Activated T-helper 2 cell treated with anti-CD3 and anti-CD28 coated beads, Interferon-gamma antibody, Interleukin-2, Interleukin-4, amounts not matched to agents 10 μg/mL and 5 μg/mL and 100 μg/mL, durations not matched to agents 14 hours and 24 hours and 36 hours (primary cell): ENCODE measurements at places on chromosomes 13 and 19.

DNA sequence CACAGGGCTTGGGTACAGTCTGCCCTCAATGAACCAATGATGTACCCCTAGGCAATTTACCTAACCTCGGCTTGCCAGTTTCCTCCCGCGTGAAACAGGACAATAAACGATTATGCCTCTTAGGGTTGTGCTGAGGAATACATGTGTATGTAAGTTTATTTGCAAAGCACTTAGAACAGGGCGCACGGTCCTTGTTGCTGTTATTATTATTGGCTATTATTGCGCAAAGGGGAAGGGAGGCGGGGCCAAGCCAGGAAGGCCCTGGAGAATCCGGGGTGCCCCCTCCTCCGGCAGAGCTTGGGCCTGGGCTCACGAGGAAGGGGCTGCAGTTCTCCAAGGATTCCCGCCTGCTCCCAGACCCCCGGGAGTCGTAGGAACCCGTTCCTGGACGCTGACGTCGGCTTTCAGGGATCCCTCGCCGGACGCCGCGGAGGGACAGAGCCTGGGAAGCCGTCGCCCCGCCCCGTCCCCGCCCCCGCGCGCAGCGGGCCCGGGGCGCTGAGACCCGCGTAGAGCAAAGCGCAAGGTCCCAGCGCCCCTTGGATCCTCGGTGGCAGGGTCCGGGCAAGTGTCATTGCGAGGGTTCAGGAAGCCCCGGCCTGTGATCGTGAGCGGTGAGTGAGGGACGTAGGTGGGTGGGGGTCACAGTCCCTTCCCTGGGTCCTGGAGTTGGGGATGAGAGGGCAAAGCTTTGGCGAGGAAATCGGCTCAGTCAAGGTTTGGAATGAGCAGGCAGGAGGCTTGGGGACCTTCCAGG lies at the start of gene TMEM91:
Gene TMEM91 (plus strand): TSS at position 293 of the 757 bp plus-strand sequence. CDS start 1,777 bp downstream, outside the sequence.
- DNase-seq, result no peak

GRCh38 chr13:111288276-111288675 lies 32.2 kb upstream of the TEX29 start:
- DNase-seq, result no peak

GRCh38 chr13:24119626-24120508 lies 40.7 kb upstream of the SPATA13 start:
- DNase-seq, result no peak

- no peak for DNase-seq
Measured at GRCh38 chr19:37413313-37414084, 42.6 kb downstream of the ZNF527 start.

GRCh38 chr19:48544856-48545750 lies 6.9 kb upstream of the SULT2B1 start:
- no peak for DNase-seq

- DNase-seq, result no peak
Measured at GRCh38 chr19:45764475-45764874, 4.6 kb downstream of the SIX5 start.

- no peak for DNase-seq
Measured at GRCh38 chr13:112251930-112252585, 124.1 kb upstream of the SPACA7 start.

- peak; percentile 85 for DNase-seq
Measured at GRCh38 chr19:16566161-16566560, 6.1 kb downstream of the SLC35E1 start.

GRCh38 chr13:32783067-32783466 lies 196.8 kb downstream of the PDS5B start:
- no peak for DNase-seq

DNA sequence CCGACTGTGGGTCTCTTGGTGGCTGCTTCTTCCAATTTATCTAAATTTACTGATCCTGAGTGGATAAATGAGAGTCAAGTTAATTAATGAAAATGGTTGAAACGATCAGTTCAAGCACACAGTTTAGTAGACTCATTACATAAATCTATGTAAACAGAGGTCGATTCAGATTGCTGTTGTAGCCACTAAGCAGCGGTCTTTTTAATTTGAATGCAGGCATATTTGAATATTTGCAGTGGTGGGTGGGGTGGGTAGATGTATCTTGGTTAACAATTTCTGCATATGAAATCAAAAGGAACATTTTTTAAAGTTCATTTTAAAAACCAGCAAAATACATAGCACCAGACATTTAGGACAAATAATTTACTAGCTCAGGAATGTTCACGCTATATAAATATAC lies 325.9 kb downstream of the KLF12 start:
- no peak for DNase-seq

- peak; percentile 34 for DNase-seq
Measured at GRCh38 chr19:3556978-3557460, 367 bp downstream of the MFSD12 start.

DNA sequence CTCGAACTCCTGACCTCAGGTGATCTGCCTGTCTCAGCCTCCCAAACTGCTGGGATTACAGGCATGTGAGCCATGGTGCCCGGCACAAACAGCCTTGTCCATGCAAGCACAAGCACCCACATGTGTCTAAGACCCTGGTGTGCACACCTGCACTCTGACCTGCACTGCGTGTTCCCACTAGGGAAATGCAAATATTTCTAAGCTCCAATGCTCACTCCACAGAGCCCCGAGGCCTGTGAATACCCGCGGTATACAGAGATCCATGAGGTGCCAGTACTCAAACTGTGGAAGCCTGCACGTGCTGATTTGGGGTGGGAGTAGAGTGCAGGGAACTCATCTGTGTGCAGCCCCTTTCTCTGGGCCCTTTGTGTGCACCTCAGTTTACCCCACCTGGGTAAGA lies 14.7 kb downstream of the GADD45B start:
- DNase-seq, result no peak

DNA sequence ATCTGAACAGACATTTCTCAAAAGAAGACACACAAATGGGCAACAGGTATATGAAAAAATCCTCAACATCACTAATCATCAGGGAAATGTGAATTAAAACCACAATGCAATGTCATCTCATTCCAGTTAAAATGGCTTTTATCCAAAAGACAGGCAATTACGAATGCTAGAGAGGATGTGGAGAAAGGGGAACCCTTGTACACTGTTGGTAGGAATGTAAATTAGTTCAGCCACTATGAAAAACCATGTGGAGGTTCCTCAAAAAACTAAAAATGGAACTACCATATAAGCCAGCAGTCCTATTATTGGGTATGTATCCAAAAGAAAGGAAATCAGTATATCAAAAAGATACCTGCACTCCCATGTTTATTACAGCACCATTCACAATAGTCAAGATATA lies 24.7 kb upstream of the ZC3H13 start:
- DNase-seq, result no peak

DNA sequence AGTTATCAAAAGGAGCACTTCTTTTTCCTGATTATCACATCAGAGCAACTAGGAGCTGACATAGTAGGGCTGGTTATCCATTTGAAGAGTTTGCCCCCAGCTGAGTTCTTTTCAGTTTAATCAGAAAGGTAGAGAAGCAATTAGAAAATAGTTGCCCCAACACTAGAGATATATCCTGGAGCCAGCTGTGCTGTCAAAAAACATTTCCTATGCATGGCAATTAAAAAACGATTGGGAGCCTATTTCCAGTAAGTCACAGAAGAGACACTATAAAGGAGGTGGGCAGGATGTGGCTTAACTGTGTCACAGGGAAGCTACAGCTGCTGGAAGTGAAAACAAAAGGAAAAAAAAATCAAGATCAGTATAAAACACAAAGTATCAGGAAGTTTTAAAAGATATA lies 155.7 kb upstream of the SLITRK1 start:
- no peak for DNase-seq

DNA sequence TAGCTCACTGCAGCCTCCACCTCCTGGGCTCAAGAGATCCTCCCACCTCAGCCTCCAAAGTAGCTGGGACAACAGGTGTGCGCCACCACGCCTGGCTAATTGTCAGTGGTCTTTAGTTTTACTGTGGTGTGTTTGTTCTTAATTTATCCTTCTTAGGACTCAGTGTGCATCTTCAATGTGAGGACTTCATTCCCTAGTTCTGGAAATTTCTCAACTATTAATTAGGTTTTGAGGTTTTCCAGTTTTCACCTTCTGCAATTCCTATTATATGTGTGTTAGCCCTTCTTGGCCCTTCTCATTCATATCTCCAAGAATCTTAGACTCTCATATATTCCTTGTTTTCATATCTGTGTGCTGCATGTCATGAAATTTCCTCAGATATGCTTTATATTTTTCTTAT lies 32.2 kb upstream of the SLC7A10 start:
- DNase-seq, result no peak

GRCh38 chr13:59043016-59043415 lies 1120.7 kb downstream of the DIAPH3 start:
- no peak for DNase-seq

GRCh38 chr13:27774169-27774568 lies 18.1 kb upstream of the GSX1 start:
- no peak for DNase-seq

GRCh38 chr19:38386971-38387549 lies 774 bp downstream of the GGN start:
- no peak for DNase-seq

- no peak for DNase-seq
Measured at GRCh38 chr19:16115301-16116039, 3.8 kb downstream of the RAB8A start.

GRCh38 chr13:76129305-76130000 lies 493.3 kb downstream of the LMO7 start:
- no peak for DNase-seq

DNA sequence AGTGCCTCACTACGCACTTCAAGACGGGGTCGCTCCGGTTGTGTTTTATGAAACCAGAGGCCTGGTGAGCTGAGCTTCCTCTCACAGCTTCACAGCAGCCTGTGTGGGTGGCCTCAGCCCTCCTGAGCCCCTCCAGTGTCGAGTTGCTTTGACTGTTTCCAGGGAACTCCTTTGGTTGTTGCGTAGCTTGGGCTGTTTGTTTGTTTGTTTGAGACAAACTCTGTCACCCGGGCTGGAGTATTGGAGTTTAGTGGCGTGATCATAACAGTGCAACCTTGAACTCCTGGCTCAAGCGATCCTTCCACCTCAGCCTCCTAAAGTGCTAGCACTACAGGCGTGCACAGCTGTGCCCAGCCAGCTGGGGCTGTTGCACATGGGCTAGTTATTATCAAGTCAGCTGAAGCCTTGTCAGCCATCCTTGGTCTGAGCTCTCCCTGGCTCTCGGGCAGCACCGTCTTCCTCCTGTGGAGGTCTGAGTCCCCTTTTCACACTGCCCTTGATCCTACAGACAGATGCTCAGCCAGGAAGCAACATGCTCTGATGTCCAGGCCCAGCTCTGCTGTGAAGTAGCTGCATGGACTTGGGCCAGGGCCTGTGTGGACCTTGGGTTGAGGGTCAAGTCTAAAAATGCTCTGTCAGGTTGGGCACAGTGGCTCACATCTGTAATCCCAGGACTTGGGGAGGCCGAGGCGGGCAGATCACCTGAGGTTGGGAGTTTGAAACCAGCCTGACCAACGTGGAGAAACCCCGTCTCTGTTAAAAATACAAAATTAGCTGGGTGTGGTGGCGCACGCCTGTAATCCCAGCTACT lies 10.2 kb downstream of the DOT1L start:
- DNase-seq, result no peak

DNA sequence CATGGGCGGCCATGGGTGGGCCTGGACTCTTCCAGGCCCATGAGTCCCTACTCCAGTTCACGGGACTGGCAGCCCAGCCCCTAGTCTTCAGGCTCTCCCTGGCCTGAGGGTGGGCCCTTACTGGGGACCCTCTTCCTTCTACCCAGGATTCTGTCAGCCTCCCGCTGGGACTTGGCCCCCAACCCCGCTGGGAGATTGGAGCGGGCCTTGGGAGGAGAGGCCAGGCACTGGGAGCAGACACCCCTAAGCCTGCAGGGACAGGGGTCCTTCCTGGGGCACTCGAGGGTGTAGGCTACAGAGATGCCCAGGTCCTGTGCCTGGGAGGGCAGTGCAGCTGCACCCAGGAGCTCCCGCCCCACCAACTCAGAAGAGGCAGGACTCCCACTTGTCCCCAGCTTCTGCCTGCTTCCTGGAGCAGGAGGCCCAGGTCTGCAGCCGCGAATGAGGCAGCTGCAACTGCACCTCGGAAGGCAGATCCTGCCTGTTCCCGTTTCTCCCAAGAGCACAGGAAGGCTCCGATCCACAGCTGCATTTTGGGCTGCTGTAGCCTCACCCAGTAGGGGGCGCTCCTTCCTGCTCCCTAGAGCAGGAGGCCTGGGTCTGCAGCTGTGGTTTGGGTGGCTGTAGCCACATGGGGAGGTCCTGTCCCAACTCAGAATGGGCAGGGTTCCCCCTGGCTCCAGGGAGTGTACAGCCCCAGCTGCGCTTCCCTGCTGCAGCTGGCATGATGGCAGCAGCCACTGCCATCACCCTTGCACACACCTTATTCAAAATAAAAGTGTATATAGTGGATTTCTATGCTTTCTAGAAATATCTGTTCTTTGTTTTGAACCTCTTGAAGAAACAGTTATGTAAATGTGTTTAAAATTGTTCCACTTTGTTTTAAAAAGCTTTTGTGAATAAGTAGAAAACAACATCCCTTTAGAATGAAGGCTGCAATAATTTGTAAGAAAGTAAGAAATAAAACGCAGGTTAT lies 46.8 kb downstream of the TEX26 start:
- peak; percentile 31 for DNase-seq

GRCh38 chr13:111319998-111320911 lies at the start of gene TEX29:
TEX29 (plus strand) TSS chr13:111320642; CDS start chr13:111320891, 249 bp downstream.
- DNase-seq, result no peak

- no peak for DNase-seq
Measured at GRCh38 chr19:8641908-8642547, 11.6 kb downstream of the NFILZ start.

GRCh38 chr13:106762708-106763107 lies 194.8 kb upstream of the ARGLU1 start:
- DNase-seq, result no peak

GRCh38 chr13:42101821-42102585 lies 53.6 kb downstream of the DGKH start:
- DNase-seq, result no peak

GRCh38 chr13:101489643-101490405 lies 37.3 kb downstream of the ITGBL1 start:
- DNase-seq, result no peak

- DNase-seq, result no peak
Measured at GRCh38 chr19:1409204-1410005, 2.0 kb downstream of the DAZAP1 start.

GRCh38 chr13:33101835-33102234 lies 85.6 kb downstream of the KL start:
- no peak for DNase-seq

DNA sequence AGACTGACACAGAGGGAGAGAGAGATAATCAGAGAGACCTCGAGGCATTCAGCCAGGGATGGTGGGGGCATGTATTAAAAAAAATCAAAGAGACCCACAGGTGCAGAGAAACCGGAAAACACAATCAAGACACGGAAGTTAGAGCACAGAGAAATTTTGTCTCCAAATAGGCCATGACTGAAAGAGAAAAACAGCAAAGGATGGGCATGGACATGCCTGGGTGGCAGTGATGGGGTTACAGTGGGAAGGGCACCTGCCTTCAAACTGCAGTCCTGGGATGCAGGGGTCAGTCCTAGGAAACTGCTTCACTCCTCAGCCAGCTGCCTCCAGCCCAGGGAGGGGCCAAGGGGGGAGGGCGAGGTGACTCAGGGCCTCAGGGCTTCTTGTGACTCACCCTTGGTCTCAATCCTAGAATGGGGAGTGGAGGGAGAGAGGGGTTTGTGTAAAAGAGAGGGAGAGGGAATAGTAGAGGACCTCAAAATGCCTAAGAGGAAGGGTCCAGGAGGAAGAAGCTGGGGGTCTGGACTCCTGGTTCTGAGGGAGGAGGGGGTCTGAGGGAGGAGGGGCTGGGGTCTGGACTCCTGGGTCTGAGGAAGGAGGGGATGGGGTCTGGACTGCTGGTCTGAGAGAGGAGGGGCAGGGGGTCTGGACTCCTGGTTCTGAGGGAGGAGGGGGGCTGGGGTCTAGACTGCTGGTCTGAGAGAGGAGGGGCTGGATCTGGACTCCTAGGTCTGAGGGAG lies 3.6 kb upstream of the KCNN4 start:
- DNase-seq, result no peak
